ENCODE measurements at places on chromosomes 12 and 14.

DNA sequence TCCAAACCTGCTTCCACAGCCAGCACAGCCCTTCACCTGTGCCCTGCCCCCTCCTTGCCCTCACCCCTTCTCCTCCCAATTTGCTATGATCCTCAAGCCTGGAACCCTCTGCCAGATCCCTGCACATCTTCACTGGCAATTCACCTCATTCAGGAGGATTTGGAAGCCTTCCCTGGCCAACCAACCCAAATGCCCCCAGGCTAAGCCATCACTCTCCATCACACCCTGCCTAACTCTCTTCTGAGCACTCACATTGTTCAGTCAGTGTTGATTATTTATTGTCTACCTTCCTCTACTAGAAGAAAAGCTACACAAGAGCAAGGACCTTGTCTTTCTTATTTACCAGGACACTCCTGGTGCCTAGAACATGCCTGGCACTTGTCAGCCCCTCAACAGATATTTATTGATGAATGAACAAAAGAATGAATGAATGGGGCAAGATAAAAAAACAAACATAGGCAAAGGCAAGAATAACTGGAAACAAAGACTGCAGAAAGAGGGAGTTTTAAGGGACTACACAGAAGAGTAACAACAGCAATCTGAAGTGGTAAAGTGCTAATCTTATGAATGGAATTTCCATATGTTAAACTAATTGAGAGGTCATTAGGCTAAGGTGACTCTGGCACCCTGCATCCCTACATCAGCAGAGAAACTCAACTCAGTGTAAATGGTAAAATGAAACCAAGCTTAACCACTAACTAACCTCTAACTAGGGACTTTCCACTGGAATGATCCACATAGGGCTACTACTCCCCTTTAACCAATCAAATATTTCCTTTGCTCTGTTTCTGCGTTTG lies 33.4 kb downstream of the TMTC1 start:
- DNase-seq, result no peak

DNA sequence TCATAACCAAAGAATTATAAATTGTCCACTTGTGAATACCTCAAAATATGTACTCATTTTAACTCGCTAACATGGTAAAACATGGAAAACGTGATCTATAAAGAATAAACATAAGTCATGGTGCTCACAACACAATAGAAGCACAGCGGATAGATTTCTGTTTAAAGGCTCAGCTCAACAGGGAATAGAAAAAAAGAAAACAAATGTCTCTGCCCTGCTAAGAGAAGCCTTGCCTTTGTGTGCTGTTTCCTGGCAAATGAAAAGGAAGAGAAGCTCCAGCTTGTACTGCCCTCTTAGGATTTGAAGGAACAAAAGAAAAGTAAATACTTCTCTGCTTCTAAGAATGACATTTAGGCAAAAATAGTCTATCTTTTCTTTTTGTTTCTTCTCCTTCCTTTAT lies 121.0 kb upstream of the KRR1 start:
- no peak for DNase-seq

- no peak for DNase-seq
Observed at GRCh38 chr12:61308220-61308619, 952.0 kb upstream of the USP15 start.

DNA sequence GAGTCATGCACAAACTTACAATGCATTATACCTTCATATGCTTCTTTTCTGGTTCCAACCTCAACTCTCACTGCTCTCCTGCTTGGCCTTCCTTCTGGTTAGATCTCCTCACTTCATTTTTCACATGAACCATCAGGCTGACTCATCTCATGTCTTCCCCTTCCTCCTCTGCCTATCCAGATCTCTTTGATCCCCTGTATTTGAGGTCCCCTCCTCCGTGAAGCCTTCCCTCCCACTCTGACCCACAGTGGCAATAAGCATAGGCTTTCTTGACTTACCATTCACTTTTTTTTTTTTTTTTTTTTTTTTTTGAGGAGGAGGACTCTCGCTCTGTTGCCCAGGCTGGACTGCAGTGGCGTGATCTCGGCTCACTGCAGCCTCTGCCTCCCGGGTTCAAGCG lies 14.7 kb upstream of the ASIC1 start:
- no peak for DNase-seq

DNA sequence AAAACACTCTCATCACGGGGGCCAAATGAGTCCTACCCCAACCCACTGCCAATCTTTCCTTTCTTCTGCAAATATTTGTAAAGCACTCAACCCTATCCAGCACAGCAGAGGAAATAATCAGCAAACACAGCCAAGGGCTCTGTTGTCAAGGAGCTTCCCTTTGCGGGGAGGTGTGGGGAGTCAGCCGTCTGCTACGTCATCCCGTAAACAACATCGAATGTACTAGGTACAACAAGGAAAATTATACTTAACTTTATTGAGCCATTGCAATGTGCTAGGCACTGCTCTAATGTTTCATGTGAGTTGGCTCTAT lies 22.8 kb downstream of the TMEM63C start:
- no peak for DNase-seq

- DNase-seq, result no peak
Observed at GRCh38 chr14:76710056-76711010, 50.9 kb upstream of the VASH1 start.

- DNase-seq, result no peak
Observed at GRCh38 chr12:47015381-47015780, 64.0 kb upstream of the PCED1B start.

GRCh38 chr14:21241218-21241819 lies 27.9 kb downstream of the HNRNPC start:
- DNase-seq, result no peak

GRCh38 chr12:71948390-71948789 lies 9.7 kb downstream of the TPH2 start:
- no peak for DNase-seq

GRCh38 chr14:104796687-104797081 lies 1.1 kb upstream of the AKT1 start:
- DNase-seq, result no peak

GRCh38 chr14:53152184-53152886 lies 788 bp downstream of the DDHD1 start:
- peak; percentile 81 for DNase-seq

DNA sequence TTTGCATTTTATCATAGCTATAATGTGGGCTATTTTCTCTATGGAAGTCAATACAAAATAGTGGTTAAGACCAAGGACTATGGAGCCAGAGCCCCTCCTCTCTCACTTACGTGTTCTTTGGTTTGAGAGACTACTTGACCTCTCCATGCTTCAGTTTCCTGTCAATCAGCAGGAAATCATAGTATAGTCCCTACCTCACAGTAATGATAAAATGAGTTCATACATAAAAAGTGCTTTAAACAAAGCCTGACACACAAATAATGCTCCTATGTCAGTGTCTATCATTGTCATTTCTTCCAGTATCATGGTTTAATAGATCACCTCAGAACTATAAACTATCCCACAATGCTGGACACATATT lies 90.4 kb downstream of the MED13L start:
- no peak for DNase-seq

GRCh38 chr14:35043046-35043445 lies 3.0 kb upstream of the FAM177A1 start:
- no peak for DNase-seq

DNA sequence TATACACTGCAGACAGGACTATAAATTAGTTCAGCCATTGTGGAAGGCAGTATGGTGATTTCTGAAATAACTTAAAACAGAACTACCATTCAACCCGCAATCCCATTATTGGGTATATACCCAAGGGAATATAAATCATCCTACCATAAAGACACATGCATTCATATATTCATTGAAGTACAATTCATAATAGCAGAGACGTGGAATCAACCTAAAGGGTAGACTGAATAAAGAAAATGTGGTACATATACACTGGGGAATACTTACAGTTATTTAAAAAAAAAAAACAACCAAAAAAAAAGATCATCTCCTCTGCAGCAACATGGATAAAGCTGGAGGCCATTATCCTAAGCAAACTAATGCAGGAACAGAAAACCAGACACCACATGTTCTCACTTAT lies 473.9 kb downstream of the TRHDE start:
- no peak for DNase-seq

- DNase-seq, result peak; percentile 78
Observed at GRCh38 chr14:24329736-24330135, 5.1 kb downstream of the ADCY4 start.

DNA sequence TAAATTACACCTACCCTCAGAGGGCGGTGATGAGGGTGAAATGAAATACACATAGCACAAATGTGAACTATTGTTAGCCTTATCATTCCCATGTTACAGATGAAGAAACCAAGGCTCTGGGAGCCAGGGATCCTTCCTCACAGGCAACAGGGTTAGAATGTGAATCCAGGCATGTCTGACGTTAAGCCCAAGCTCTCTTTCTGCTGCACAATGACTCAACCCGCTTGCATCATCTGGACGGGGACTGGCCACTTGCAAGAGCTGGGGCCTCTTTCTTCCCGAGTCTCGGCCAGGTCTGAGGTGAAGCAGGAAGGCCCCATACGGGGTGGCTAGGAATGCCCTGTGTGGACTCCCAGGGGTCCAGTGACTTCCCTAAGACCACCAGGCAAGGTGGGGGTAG lies 105.2 kb downstream of the RBM19 start:
- no peak for DNase-seq

GRCh38 chr14:88026890-88027289 lies 22.0 kb downstream of the GPR65 start:
- DNase-seq, result peak; percentile 26

DNA sequence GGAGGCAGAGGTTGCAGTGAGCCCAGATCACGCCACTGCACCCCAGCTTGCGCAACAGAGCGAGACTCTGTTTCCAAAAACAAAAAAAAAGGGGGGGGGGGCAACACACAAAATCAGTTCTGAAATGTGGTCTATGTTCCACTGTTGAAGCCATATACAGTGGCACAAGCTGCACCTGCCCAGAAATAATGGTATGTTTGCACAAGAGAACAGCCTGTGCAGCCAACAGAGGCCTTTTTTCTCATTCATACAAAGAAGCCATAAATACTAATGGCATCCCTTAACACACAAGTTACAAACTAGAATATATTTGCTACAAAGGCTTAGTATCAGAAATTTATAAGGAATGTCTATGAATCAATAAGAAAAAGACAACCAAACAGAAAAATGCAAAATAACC lies 37.1 kb downstream of the ITPR2 start:
- DNase-seq, result no peak

DNA sequence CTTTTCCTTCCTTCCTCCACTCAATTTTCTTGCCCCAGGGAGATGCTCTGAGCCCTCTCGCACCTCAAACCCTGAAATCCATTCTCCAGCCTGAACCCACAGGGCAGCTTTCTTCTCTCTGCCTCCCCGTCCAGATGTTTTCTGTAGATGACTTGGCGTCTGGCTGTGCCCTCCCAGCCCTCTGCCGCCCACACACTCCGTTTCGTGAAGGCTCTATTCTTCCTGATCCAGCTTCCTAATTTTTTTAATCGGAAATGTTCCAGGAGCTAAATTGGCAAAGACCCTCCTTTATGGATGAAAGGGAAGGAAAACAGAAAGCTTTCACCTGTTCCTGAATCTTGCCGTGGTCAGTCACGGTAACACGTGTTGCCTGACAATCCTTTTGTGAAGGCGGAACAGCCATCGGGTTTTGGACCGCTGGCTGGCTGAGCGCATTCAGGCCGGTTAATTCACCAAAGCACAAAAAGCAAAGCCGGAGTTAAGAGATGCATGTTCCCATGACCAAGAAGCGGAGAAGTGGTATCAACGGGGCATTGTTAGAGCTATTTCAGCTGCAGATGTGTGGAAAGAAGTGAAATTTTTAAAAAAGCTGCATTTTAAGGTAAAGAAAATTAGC lies 70.2 kb upstream of the FBRSL1 start:
- DNase-seq, result no peak

DNA sequence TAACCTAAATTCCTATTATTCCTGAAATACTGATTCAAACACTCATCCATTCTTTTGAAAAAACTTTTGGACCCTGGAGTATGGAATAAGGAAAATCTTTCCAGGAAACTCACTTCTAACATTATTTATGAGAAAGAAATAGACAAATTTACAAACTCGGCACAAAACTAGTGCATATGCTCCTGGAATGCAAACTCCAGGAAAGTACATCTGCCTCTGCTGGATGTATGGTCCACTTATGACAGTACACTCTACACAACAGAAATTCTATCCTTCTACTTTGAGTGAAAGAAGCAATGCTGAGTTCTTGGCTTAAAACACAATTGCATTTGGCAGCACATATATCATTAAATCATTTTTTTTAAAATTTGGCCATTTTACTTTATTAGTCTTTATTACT lies 700.5 kb upstream of the STXBP6 start:
- no peak for DNase-seq

DNA sequence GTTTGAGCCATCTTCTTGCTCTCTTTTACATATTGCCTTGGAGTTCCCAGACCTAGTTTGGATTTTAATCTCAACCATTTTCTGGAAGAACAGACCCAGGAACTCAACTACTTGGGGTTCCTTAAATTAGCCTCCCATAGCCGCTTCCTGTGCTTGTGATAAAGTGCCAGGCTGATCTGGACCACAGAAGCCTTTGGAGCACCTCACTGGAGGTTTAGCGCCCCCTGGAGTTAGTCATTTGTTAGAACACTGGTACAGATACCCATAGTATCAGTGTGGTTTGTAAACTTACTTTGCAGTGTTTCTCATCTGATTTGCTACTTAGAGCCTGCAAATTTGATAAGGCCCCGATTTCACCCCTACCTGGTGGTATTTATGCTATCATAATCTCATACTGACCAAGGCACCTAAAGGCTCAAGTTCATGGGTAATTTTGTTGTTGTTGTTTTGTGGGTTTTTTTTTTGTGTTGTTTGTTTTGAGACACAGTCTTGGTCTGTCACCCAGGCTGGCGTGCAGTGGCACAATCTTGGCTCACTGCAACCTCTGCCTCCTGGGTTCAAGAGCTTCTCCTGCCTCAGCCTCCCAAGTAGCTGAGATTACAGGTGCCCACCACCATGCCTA lies 3.7 kb downstream of the UNC119B start:
- peak; percentile 39 for DNase-seq

DNA sequence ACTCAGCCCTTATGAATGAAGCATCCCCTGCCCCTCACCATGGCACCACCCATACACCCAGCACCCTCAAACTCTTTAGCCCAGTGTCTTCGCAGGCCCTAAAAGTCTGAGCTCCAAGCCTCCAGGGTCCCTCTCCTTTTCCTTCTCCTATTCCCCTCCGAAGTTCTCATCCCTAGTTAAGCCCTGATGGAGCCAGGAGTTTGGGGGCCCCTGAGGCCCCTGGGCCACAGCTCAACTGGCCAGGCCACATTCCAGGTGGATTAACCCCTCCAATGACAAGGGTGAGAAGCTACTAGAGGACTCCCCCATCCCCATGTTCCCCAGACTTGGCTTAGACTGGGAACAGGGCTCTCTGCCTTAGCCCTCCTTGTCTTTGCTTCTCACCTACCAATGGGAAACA lies 2.6 kb downstream of the RARG start:
- DNase-seq, result no peak

GRCh38 chr12:20097626-20098025 lies 270.7 kb upstream of the PDE3A start:
- no peak for DNase-seq

Data from CD4-positive, alpha-beta T cell (primary cell).